ENCODE measurements at places on chromosomes 7 and 10. TPM values are rescaled to one million over a fixed set of nuclear protein-coding genes. Genes with fewer than 3 reads are reported as not detected.

The SLC13A1 gene
- polyA plus RNA-seq, result not detected

GRCh38 chr10:33355274-33355673 is 20.8 kb upstream of the NRP1 start:
- DNase-seq, result no peak

DNA sequence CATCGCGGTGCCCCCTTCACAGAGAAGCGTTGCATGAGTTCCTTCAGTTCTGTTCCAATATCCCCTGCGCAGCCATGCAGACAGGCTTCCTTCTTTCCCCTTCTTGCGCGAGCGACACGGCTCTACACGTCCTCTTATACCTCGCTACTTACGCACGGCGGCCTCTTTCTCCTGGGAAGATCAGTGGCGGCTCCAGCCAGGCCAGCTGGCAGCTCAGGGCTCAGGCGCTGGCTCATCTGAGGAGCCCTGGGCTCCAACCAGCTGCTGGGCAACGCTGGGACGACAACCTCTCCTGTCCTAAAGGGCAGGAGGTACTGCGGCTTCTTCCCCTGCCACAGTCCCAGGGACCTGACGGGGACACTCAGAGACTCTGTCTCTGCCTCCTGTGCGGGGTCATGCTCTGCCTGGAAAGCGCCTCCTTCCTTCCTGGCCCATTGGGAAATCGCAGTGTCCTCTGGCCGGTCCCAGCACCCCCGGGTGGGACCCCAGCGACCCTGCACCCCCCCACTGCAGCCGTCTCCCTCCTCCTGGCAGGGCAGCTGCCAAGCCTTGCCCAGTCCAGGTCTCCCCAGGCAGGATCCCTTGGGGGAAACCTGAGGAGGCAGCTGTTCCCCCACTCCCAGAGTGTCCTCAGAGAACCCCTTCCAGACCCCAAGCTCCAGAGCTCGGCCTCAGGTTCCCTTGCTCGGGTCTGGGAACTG is 5.0 kb upstream of the FAM20C start:
- no peak for DNase-seq

DNA sequence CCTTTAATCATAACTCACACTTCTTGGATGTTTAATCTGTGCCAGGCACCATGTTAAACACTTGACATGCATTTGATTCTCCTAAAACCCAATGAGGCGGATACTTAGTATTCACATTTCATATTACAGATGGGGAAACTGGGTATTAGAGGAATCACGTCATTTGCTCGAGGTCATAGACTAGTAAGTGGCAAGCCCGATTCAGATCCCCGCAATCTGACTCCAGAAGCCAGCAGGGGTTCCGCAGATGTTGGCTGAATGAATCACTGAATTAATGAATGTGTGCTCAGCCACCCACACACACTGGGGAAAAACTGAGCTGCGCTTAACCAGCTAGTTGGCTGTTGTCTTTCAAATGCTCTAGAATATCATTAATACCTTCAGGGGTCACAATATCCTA is 22.5 kb upstream of the ENO4 start:
- no peak for DNase-seq

DNA sequence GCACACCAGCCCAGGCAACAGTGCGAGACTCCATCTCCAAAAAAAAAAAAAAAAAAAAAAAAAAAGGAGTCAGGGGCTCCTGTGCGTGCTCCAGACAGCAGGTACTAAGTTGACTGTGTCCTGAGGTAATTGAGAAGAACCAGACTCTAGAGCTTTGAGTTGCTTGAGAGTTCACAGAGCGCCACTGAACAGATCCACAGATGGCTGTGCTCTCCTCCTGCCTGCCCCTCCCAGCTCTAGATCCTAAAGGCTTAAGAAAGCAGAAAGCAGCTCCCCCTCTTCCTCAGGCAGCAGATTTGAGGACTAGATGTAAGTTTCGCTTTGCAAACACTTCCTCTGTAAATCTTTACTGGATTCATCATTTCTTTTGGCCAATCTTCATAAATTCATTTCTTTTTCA is 38.7 kb downstream of the SHH start:
- no peak for DNase-seq

The SHTN1 gene
- 19.0 TPM for polyA plus RNA-seq

The ASAH2B gene
- 3.1 TPM for polyA plus RNA-seq

DNA sequence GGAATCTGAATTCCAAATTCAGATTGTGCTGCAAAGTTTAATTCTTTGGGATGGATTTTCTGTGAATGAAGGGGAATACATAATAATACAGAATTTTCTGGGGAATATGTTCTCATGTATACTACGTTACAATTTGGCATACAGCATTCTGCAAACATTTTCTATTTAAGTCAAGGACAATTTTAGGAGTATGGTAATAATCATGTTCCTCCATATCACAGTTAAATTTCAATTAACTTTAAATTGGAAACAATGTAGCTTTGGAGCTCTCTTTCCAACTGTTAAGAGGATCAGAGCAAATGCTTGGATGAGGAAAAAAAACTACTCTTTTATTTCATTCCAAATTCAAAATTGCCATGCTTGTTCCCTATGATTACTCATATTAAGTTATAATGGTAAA is 217.5 kb downstream of the JAZF1 start:
- DNase-seq, result no peak

DNA sequence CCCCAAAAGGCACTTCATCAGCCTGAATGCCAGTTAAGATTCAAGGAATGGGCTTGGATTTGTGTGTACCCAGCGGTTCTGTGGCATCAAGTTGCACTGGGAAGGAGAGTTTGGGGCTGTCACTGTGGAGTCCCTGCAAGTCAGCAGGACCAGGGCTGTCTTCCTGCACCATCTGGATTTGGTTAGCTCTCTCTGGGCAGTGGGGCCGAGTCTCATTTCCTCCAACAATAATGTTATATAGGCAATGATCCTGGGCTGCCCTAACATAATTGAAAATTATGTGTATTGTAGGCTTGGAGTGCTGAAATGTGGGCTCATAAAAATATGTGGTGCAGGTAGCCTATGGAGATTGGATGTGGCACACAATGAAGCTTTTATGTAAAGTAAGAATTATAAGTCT is 87.2 kb downstream of the TCF7L2 start:
- DNase-seq, result no peak

DNA sequence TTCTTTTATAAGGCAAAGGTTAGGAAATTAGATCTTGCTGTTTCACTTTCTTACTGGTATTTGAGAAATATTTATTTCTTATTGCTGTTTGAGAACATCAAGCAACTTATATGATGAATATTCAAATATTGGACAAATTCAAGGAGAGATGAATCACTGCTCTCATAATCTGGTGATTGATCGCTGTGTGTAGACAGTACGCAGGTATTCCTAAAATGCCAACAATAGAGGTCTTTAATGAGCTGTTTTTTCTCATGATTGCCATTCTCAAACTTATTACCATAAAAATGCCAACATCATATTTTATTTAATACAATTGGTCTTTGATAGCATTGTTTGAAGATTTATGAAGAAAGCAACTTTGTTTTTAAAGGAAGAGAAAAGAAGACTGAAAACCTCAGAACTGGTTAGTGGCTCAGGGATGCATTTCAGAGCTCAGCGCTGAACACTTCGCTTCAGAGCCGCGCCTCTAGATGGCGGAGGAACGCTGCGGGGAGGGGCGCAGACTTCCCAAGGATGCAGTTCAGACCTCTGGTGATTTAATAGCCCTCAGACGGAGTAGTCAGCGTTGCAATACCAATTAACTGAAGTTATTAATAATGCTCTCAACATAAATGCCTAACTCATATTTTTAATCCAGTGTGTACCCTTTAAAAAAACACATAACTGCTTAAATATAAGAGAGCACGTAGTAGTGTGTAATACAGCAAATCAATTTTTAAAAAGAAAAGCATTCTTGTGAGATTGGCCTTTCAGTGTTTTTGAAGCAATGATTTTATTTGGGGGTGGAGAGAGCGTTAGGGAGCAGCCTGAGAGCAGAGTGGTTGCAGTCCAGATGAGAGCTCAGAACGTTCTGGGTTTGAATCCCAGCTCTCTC is 38.5 kb upstream of the STEAP4 start:
- DNase-seq, result peak; percentile 63

DNA sequence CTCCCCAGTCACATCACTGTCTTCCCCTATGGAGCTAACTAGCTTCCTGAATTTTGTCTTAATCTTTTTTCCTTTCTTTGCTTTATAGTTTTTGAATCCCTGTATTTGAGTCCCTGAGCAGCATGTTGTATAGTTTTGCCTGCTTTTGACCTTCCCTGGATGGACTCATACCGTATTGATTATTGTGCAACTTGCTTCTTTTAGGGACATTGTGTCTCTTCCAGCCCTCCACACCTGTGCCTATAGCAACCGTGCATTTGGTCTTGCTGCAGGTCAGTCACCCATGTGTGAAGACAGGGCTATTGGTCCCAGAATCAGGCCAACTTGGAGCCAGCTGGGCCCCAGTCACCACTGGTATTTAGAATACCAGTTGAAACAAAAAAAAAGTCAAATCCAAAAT is 158.9 kb upstream of the ADCY1 start:
- no peak for DNase-seq

The OR2A42 gene
- polyA plus RNA-seq, result 0.04 TPM

The IGF2BP3 gene
- 2.2 TPM for polyA plus RNA-seq

The ZNF479 gene
- not detected for polyA plus RNA-seq

DNA sequence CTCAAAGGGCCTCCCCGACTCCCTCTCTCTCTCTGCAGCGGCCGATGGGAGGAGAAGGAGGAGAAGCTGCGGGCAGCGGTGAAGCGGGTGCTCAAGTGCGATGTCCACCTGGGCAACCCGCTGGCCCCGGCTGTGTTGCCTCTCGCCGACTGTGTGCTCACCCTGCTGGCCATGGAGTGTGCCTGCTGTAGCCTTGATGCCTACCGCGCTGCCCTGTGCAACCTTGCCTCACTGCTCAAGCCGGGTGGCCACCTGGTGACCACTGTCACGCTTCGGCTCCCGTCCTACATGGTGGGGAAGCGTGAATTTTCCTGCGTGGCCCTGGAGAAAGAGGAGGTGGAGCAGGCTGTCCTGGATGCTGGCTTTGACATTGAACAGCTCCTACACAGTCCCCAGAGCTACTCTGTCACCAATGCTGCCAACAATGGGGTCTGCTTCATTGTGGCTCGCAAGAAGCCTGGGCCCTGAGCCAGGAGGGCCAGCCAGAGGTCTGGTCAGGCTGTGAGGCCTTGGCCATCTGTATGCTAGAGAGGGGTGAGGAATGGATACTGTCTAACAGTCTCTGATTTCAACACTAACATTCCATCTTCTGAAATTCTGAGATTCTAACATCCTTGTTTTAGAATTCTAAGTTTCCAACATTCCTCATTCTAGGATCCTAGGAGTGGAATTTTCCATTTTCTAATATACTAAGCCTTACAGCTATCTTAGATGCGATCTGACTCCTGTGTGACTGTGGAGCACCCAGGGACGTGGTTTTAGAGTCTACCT is 3.6 kb downstream of the INMT start:
- DNase-seq, result peak; percentile 96

- no peak for DNase-seq
These were observed 19.9 kb upstream of the PTPRN2 start for GRCh38 chr7:158607563-158607962.

- no peak for DNase-seq
These were observed 70.6 kb downstream of the CNNM2 start for GRCh38 chr10:102988404-102989314.

The PAPSS2 gene
- polyA plus RNA-seq, result 62.1 TPM

GRCh38 chr7:33854178-33854577 is 51.2 kb upstream of the BMPER start:
- no peak for DNase-seq

The GIMAP7 gene
- 54.7 TPM for polyA plus RNA-seq

The ZFAND2A gene
- 44.3 TPM for polyA plus RNA-seq

DNA sequence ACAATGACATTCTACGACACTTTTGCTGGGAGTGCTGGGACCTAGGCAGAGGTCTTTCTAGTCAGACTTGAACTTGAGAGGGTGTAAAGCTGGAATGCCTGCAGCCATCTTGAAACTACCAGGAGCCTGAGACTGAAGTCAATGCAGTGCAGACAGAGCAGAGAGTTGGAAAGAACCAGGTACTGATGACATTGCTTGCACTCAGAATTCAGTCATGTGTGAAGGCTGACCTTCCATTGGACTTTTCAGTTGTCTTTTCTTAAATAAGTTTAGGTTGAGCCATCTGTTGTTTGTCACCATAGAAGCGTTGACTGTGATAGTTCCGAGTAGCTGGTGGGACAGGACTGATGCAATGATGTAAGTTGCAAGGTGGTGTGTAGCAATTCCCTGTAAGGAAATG is 3.1 kb upstream of the PLPP4 start:
- no peak for DNase-seq

DNA sequence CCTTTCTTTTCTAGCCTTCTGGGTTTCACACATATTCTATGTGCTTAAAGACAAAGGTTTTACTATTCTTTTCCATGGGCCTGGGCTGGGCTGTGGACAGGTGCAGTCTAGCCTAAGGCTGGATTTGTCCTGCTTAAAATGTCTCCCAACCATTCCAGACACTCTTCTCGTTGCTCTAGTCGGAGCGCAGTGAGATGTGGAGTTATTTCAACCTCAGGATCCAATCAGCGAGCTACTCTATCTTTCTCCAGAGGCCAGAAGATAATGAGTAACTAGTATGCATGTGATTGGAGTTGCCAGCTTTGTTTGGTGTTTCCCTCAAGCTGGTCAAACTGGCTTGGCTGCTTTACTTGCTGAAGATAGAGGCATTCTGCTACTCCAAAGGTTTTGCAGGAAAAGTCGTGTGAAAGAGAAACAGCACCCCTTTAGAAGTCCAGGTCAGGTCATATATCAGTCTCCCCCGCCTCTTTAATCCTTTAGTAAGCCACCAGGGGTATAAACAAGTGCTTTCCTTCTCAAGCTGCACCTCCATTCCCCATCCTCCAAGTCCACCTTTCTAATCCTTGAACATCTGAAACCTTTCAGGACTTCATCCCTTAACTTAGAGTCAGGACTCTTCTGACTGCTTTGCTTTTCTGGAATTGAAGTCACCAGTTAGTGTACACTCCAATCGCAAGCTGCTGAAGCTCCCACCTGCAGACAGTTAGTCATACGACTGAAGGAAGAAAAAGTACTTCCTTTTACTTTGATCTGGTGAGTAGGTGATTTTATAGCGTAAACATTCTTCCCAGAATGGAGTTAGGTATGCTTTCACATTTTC is 78.8 kb downstream of the DNMBP start:
- DNase-seq, result peak; percentile 77

DNA sequence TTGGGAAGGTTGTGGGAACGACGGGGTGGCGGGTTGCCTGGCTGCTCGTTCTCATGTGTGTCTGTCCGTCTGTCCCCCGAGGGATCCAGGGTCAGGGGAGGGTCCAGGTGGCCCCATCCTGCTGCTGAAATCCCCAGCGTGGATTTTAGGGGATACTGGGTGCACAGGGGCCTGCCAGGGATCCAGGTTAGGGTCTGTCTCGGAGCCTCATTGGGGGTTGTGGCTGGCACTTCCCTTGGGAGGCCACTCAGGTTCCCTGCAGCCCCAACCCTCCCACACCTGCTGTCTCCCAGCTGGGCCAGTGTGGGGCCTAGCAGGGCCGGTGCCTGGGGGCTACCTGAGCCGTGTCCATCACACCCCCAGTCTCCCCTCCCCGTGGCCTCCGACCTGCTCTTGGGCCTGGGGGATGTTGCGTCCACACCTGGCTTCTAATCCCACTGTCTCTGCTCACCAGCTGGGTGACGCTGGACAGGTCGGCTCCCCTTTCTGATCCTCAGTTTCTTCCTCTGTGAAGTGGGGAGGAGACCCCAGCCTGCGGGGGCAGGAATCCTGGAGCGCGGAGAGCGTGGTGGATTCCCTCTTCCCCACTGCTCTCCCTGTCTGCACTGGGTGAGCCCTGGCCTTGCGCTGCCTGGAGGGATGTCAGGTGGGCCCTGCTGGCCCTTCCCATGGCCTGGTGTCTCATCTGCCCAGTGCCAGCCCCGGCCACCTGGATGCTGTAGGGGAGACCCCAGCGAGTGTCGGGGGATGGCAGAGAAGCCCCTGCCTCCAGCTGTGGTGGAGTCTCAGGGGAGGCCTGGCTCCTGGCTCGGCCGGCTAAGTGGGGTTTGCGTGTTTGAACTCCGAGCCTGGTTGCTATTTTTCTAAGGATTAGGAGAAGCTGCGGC is 81.6 kb downstream of the UNCX start:
- no peak for DNase-seq

The GPR15LG gene
- polyA plus RNA-seq, result not detected

The MYH16 gene
- polyA plus RNA-seq, result 0.07 TPM
